ENCODE measurements at places on chromosomes 2 and 18. TPM values are rescaled to one million over a fixed set of nuclear protein-coding genes. Genes with fewer than 3 reads are reported as not detected.

LRRTM4 gene
- 0.23 TPM for total RNA-seq

GRCh38 chr2:236512902-236513435 is 56.7 kb upstream of the ACKR3 start:
- DNase-seq, result peak; percentile 67

- no peak for DNase-seq
These were observed 13.1 kb downstream of the CHST10 start for GRCh38 chr2:100404411-100404810.

DNA sequence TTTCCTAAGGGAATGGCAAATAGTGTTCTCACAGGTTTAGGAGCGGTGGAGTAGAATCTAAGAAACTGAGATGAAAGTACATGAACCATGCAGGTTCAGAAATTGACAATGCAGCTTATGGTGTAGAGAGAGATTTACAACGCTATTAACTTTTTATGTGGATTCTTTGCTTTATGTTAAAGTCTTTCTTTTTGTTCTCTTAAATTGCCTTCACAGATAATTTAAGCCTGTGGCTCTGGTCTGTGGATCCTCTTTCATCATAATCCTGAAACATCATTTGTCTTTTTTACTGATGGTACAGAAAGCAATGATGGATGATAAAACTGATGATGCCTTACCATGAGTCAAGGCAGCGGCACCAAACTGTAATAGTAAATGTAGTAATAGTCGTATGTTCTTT is 30.3 kb downstream of the SOCS6 start:
- no peak for DNase-seq

UGT1A3 gene
- total RNA-seq, result 0.86 TPM

DNA sequence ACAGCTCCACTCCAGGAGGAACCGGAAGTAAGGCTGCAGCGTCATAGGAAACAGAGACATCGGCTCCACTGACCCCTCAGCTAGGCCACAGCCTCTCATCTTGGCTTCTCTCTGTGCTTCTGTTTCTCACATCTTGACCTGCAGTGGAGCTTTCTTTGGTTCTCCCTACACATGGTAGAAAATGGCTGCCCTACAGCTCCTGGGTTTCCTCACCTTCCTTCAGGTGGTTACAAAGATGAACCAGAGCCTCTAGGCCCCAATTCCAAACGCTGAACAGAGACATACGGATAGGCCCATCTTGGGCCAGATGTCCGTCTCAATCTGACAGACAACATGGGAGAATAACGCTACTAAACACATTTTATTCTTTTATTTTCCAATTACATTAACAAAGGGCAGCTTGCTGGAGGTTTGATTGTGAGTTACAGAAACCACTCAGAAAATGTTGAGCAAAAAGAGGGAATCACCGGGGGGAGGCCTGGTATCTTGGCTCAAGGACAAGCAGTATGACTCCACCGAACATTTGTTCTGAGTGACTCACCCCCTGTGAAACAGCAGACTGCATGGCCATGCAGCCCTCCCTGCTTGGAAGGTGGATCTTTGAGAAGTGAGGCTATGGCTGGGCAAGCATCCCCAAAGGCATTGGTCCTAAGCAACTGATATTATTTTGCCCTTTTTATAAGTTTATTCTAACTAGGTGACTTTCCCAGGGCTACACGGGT is 303.5 kb downstream of the CDCA7 start:
- DNase-seq, result no peak

VWA3B gene
- 0.58 TPM for total RNA-seq

- peak; percentile 14 for DNase-seq
These were observed 679 bp downstream of the CLK1 start for GRCh38 chr2:200863782-200864175.

GRCh38 chr2:189147361-189147760 is 32.2 kb downstream of the COL5A2 start:
- DNase-seq, result no peak
